Small intestine (tissue), 16 donors: ENCODE measurements at places on chromosomes 7 and 10. TPM values are rescaled to one million over a fixed set of nuclear protein-coding genes. Genes with fewer than 3 reads are reported as not detected.

DNA sequence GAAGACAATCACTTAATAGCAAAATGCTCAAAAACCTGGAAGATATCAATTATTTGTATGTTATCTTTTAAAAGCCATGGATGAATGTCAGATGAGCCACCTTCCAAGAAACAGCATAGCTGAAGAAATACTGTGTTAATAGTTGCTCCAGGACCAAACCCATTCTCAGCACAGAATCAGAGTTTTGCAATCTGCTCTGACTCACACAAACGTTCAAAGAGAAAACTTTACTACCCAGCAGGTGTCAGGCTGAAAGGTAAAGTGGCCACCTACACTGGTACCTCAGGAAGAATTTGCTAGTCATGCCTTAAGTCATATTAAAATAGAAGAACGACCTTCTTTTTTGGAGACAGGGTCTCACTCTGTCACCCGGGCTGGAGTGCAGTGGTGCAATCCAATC, 526.5 kb downstream of the PARD3 start:
- peak; percentile 56 for DNase-seq

Gene OAT
- polyA plus RNA-seq, result 247 TPM

DNA sequence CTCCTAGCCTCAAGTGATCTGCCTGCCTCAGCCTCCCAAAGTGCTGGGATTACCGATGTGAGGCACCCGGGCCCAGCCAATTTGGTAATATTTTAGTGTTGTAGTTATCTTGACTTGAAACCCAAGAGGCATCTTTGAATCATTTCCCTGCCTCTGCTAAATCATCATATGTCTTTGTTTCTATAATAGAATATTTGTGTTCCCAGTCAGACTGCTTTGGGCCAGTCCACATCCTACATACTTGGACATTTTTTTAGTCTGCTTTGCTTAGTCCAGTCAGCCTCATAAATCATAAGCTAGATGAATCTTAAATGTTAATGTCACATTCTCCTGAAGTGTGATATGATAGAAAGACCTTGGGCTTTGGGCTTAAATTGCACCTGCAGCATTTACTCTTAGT, 5.9 kb downstream of the STAM start:
- no peak for DNase-seq

DNA sequence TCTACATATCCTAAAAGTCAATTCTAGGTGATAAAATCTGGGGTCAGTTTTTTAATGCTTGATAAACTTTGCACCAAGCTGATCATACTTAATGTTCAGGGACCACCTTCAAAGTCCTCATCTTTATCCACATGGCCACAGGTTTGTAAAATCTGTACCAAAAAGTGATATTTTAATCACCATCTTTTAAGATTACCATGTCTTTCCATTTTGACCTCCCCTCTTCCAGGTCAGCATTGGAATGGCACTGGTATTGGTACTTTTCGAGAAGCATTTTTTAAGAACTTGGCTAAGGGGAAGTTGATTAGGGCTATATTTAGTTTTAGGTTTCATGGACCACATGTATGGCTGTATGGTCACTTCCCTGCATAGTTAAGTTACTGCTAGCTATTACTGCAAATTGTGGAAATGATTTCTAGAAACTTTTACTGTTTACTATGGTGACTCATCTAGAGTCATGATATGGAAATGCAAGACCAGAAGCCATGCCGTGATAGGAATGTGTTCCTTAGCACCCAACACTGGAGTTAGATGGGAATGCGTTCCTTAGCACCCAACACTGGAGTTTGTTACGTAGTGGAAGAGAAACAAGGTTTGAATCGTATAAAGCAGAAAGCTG, 50.8 kb upstream of the ABLIM1 start:
- no peak for DNase-seq
